Stimulated activated CD4-positive, alpha-beta T cell treated with anti-CD3 and anti-CD28 coated beads, Interleukin-1b, Interleukin-23, amount 100 ng/mL, for 1 hour (primary cell): ENCODE measurements at places on chromosomes 3 and 15.

DNA sequence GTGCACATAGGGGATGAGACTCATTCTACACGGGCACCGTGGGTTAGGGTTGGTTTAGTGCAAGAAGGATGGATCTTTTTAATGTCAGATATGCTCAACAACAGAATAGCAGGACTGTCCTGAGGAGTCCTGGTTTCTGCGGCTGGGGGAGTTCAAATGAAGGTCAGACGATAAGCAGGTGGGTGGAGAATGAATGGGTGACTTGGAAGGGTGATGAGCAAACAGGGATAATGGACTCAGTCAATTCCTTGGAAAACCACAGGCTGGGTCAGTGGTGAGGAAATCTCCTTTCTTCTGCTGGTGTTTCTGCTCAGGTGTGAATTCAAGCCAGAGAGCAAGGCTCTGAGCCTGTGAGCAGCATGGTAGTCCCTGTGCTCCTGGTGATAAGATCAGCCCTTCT, 59.9 kb downstream of the MESD start:
- no peak for DNase-seq

DNA sequence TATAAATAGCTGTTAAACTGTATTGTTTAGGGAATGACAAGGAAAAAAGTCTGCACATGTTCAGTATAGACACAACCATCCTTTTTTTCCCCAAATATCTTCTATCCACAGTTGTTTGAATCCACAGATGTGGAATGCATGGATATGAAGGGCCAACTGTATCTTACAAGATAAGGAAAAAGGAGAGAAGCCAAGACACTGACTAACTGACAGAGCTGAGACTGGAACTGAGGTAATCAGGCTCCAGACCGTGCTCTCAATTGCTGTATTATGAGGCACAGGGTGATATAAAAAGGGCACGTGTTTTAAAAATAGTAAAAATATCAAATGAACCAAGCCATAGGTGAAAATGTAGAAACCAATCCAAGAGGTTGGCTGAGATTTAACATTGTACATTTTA, 49.0 kb downstream of the DHX36 start:
- DNase-seq, result no peak

DNA sequence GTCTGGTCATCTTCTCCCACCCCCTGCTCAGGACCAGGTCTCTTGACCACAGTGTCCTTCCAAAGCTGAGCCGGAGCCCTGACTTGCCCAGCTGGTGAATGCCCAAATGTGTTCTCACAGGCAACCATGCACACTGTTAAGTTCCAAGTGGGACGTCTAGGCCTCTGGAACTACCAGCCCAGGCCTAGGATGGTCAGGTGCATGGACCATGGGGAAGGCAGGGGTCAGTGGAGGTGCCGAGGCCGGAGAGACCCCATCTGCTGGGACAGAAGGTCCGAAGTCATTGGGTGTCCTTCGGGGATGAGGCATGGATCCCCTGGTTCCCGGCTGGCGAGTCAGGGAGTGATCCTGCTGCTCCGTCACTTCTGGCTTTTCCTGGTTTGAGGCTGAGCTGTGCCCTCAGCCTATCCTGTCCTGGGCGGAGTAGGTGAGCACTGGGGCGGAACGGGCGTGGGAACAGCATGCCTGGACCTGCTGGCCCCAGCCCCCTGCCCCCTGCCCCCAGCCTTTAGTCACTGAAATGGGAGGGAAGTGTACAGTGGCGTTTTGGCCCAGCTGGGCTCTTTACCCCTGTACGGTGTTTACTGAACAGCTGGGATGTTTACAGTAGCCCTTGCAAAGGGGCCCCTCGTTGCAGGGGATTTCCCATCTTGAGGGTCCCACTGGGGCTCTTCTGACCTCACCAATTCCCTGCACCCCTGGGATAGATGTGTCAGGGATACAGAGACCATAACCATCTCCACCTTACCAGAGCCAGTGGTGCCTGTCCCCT, 12.1 kb downstream of the SEMA3F start:
- DNase-seq, result no peak

DNA sequence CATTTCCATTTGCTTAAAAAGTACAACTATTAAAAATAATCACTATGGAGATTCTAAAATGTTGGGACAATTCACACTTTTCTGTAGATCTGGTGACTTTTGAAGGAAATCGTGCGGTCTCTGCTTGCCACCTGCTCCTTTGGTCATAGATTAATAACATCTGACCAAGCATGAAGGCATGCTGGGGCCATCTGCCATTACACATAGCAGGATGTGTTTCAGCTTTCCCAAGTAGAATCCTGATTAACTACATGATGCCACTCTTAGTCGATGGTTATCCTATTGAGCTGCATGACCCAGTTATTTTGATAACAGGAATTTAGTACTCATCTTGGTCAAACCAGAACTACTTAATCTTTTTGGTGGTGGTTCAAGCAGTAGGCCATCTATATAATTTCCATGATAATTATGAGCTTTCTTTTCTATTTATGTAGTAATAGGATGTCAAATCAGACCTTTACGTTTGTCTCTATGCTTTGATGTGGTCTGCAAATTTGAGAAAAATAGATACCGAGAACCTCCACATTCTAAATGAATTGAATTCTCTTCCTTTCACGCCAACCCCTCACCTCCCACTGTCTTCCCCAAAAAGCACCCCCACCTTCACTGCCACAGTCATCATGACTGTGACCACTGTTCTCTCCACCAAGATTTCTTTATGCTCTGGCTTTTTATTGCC, 158.1 kb downstream of the DIPK2A start:
- no peak for DNase-seq

DNA sequence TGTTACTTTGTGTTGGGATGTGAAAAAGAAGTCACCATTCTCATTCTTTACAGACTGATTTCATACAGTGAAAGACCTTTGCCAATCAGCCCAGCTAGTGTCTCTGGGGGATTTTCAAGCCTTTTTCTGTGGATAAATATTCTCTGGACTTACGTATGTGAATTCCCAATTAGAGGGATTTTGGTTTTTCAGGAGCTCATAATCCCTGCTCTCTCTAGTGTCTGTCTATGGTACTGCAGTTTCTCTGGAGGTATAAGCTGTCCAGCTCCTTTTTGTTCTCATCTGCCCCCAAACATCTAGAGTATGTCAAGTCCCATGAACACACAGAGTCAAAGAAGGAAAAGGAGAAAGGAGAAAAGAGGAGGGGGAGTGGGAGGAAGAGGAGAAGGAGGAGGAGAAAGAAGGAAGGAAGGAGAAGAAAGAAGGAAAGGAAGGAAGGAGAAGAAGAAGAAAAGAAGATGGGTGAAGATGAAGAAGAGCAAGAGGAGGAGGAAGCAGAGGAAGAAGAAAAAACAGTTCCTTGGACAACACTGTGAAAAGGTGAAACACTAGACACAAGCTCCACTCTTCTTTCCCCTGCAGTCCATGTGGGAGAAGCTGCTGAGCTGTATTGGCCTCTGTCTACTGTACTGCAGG, 218.6 kb downstream of the GREM1 start:
- DNase-seq, result no peak

DNA sequence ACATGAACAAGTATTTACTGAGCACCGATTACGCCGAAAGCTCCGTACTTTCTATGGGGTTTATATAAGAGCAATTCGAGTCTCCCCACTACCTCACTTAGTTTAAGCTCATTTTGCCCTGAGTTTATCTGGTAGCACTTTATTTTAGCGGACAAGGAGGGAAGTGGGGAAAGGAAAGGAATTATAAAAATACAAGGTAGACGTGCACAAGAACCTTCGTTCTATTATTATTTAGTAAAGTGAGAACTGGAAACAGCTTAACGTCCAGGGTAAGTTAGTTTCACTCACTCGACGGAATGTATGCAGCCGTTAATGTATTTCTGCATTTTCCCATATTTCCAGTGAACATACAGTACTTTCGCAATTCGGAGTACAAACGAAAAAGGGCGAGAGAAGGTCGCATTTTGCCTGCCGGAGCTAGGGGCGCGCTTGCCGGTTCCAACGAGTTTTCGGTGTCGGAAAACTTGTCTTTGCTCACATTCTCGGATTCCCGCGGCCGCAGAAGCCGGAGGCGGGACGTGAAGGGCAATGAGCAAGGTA, 1.2 kb upstream of the STT3B start:
- no peak for DNase-seq
